Stimulated activated CD8-positive, alpha-beta memory T cell treated with anti-CD3 and anti-CD28 coated beads, Interleukin-15, amount 100 ng/mL, for 1 hour (primary cell): ENCODE measurements at places on chromosomes 11 and 22.

GRCh38 chr11:1733009-1733715 is 17.2 kb downstream of the IFITM10 start:
- DNase-seq: no peak

- DNase-seq: no peak
Observed at GRCh38 chr11:48006301-48006992, 26.1 kb downstream of the PTPRJ start.

- DNase-seq: no peak
Observed at GRCh38 chr11:133618544-133618943, 86.2 kb upstream of the OPCML start.

GRCh38 chr11:36564376-36565030 is 3.3 kb upstream of the RAG1 start:
- no peak for DNase-seq

GRCh38 chr22:21959274-21960074 is 6.8 kb upstream of the PPM1F start:
- DNase-seq: no peak

DNA sequence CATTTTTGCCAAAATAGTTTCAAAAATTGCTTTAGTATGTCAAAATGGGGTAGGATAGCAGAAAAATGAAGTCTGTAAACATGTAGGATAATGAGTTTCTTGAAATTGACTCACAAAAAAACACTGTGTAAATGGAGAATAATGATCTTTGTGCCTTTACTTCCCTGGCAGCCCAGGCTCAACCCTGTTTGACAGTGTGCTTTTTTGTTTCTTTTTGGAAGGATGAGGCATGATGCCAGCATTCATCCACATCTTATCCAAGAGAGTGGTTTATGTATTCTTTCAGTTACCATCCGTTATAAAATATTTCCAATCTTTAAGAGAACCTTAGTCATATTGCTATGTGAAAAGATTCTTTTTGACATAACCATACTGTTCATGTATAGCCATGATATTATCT is 70.6 kb downstream of the ARHGAP42 start:
- DNase-seq: no peak

DNA sequence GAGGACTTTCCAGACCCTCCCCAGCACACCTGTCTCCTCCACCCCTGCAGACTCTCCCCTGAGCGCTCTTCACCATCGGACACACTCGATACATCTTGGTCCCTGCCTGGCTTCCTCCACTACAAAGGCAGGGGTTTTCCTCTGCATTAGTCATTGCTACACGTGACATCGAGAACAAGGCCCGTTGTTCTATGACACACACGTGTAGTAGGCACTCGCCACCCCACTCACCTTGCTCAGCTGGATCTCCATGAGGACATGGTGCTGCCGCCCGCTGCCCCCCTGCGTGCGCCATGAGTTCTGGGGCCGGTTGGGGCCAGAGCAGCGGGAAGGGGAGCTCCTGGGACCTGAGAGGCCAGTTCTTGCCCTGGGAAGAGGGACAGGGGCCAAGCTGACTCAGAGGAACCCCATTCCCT is 16.7 kb downstream of the ATG2A start:
- DNase-seq: peak; percentile 38
